ENCODE measurements at places on chromosomes 2 and 18. TPM values are rescaled to one million over a fixed set of nuclear protein-coding genes. Genes with fewer than 3 reads are reported as not detected.

The PXDN gene
- total RNA-seq = not detected

The C2orf78 gene
- total RNA-seq = not detected

The CRACDL gene
- 0.12 TPM for total RNA-seq

The TMEM17 gene
- total RNA-seq = 0.24 TPM

The LRRTM4 gene
- not detected for total RNA-seq

The L3MBTL4 gene
- total RNA-seq = 0.29 TPM

The CYP27C1 gene
- total RNA-seq = not detected

The CLEC4F gene
- total RNA-seq = not detected

The SERPINB10 gene
- not detected for total RNA-seq

GRCh38 chr2:214946949-214947348 lies 137.5 kb upstream of the BARD1 start:
- H3K4me3 ChIP-seq = no peak overlapping the region
- H3K36me3 ChIP-seq = no peaks in the 10 kb centered on the region
- H3K4me1 ChIP-seq = no peaks in the 10 kb centered on the region

DNA sequence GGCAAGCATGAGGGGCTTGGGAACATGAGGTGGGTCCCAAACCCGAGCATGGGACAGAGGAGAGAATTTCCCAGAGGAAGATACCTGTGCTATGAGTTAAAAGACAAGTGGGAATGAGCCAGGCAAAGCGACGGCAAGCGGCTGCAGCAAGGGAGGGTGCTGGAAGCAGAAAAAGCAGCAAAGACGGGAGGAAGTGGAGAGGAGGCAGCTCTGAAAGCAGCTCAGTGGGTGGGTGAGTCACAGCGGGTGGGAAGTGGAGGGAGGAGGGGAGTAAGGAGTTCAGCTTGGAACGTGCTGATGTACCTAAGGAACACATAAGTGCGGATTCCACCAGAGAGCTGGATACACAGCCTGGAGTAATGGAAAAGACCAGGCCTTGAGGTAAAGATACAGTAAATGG lies 41.4 kb downstream of the THUMPD2 start:
- H3K4me3 ChIP-seq = no peak overlapping the region
- no peak for DNase-seq
- peaks cover 53% of the 10 kb centered on the region for H3K36me3 ChIP-seq
- no peaks in the 10 kb centered on the region for H3K27me3 ChIP-seq

DNA sequence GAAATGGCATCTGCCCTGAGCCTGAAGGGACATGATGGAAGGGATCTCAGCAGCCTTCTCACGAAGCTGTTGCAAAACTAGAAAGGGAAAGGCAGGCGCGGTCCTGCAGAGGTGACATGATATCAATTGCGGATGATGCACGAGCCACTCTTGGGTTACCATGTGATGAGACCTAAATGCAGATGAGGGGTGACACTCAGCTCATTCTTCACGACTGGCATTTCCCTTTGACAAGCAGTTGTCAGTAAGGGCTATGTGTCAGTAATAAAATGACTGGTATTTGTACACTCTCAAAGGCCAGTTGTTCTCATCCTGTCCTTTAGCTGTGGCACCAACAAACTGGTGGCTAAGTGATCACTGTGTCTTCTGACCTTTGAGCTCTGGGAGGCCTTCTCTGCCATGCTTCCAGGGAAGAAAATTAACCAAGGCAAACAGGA lies 273.6 kb downstream of the ETAA1 start:
- no peaks in the 10 kb centered on the region for H3K27me3 ChIP-seq
- no peak for DNase-seq
- no peak overlapping the region for H3K27ac ChIP-seq
- H3K4me3 ChIP-seq = no peak overlapping the region
- H3K36me3 ChIP-seq = no peaks in the 10 kb centered on the region

DNA sequence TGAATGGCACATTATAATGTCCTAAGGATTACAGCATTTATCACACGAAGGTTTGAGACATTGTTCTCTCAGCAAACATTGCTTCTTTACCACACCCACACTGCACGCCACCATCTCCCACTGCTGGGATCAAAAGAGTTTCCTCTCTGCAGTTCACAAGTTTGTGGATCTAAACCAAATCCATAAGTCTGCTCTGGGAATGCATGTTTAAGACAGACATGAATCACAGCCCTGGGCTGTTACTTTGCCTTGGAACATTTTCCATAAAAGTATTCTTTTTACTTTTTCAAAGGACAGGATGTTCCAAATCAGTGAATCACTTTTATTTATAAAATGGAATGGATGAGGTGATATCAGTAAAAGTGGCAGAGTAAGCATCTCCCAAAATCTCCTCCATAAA lies 36.1 kb downstream of the STPG4 start:
- no peaks in the 10 kb centered on the region for H3K27me3 ChIP-seq
- no peak overlapping the region for H3K27ac ChIP-seq
- H3K36me3 ChIP-seq = no peaks in the 10 kb centered on the region
- H3K4me3 ChIP-seq = no peak overlapping the region

GRCh38 chr18:9869715-9870430 lies 15.9 kb upstream of the TXNDC2 start:
- no peak overlapping the region for H3K4me3 ChIP-seq
- H3K36me3 ChIP-seq = peaks cover 9% of the 10 kb centered on the region
- H3K27me3 ChIP-seq = peaks cover 38% of the 10 kb centered on the region
- no peak overlapping the region for H3K27ac ChIP-seq
- no peak for DNase-seq
- peaks cover 10% of the 10 kb centered on the region for H3K4me1 ChIP-seq

DNA sequence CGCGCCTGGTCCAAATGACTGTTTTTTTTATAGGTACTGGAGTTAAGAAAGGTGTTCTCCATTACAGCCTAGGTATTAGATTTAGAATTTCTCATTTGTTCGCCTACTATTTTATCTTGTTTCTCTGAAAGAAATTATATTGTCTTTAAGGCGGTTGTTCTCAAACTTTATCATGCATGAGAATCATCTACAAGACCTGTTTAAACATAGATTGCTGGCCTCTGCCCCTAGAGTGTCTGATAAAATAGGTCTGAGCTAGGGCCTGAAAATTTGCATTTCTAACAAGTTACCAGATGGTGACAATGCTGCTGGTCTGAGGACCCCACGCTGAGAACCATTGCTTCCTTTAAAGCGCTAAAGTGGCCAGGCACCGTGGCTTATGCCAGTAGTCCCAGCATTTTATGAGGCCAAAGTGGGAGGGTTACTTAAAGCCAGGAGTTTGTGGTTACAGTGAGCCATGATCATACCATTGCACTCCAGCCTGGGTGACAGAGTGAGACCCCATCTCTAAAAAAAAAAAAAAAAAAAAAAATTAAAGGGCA lies 34.0 kb upstream of the RNF138 start:
- H3K36me3 ChIP-seq = peaks cover 42% of the 10 kb centered on the region
- H3K4me1 ChIP-seq = peaks cover 44% of the 10 kb centered on the region
- no peak for DNase-seq

- H3K36me3 ChIP-seq = peaks cover 71% of the 10 kb centered on the region
- DNase-seq = no peak
- H3K27ac ChIP-seq = peak overlapping the region; percentile 28
These were observed 3.5 kb downstream of the SNRNP200 start for GRCh38 chr2:96301865-96302264.

DNA sequence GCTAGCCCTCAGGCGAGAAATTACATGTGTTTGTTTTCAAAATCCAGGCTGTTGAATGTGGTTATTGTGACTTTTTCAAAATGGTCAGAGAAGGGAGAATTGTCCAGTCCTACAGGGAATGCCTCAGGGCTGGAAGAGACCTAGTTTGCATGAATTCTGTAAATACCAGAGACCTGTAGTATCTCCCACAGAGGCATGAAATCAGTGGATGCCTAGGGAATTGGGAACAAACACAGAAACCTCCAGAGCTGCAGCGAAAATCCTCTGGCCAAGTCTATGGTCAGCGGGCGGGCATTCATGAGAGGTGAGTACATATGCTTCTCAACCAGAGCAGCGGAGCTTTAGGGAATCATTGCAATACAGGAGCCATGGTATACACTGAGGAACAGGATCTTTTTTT lies 1596.5 kb upstream of the NXPH2 start:
- H3K4me1 ChIP-seq = no peaks in the 10 kb centered on the region
- no peak overlapping the region for H3K27ac ChIP-seq
- H3K36me3 ChIP-seq = no peaks in the 10 kb centered on the region
- no peaks in the 10 kb centered on the region for H3K27me3 ChIP-seq
- DNase-seq = no peak
- no peak overlapping the region for H3K4me3 ChIP-seq

- no peaks in the 10 kb centered on the region for H3K36me3 ChIP-seq
- no peak overlapping the region for H3K4me3 ChIP-seq
- H3K4me1 ChIP-seq = no peaks in the 10 kb centered on the region
- H3K27ac ChIP-seq = no peak overlapping the region
These were observed 42.2 kb downstream of the COL3A1 start for GRCh38 chr2:189016311-189016861.

DNA sequence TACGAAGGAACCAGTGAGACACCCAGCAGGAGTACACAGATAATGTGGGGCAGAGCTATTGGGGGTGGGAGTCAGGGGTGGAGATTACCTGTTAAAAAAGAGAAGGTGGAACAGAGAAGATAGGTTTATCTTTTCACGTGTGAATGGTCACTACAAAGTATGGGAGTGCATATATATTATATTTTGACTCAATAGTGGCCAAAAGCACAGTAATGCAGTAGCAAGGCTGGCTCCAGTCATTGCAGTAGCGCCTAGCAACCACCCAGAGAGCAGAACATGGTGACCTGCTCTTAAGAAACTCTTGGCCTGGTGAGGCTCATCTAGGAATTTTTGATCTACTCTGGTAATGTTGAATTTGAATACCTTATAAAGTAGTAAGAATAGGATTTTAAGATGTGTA lies 1.0 kb downstream of the IMPACT start:
- peaks cover 15% of the 10 kb centered on the region for H3K36me3 ChIP-seq
- H3K27ac ChIP-seq = peak overlapping the region; percentile 90
- DNase-seq = peak; percentile 16
- H3K4me3 ChIP-seq = peak overlapping the region; percentile 88
- peaks cover 18% of the 10 kb centered on the region for H3K4me1 ChIP-seq
- peaks cover 8% of the 10 kb centered on the region for H3K27me3 ChIP-seq

DNA sequence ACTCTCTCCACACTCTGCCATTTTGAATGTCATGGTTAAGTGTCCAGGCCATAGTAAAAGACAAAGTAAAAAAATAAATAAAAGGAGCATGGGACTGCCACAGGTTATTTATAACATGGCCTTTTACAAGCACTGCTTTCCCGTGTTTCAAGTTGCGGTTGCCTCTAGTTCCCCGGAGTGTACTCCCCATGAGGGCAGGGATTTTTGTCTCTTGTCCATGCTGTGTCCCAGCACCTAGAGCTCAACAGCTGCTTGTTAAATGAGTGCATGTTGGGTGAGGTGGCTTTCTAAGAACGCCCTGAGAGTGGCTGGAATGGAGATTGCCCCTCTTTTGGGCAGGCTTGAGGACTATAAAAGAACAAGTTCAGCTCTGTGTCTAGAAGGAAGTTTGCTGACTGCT lies 8.4 kb downstream of the CAVIN2 start:
- H3K27ac ChIP-seq = no peak overlapping the region
- H3K36me3 ChIP-seq = no peaks in the 10 kb centered on the region
- no peaks in the 10 kb centered on the region for H3K4me1 ChIP-seq
- H3K27me3 ChIP-seq = peaks cover 7% of the 10 kb centered on the region
- no peak overlapping the region for H3K4me3 ChIP-seq

GRCh38 chr2:100417711-100418124 lies 250 bp upstream of the CHST10 start:
- H3K27ac ChIP-seq = no peak overlapping the region
- H3K27me3 ChIP-seq = peaks cover 9% of the 10 kb centered on the region
- peaks cover 24% of the 10 kb centered on the region for H3K4me1 ChIP-seq
- H3K4me3 ChIP-seq = peak overlapping the region; percentile 70

DNA sequence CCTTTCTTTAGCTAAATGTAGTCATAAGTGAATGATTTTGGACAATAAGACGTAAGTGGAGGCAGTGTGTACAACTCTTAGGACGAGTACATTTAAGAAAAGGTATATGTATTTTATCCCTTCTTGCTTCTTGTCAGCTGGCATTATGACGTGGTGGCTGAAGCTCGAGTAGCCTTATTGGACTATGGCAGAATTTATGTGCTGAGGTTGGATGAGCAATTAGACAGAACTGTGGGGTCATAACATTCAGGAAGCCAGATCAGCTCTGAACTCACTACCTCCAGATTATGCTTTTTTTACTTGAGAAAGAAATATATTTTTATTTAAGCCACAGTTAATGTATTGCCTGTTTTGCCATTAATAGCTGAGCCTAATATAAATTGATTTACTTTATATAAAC lies 661.5 kb downstream of the ERBB4 start:
- no peak for DNase-seq
- no peaks in the 10 kb centered on the region for H3K36me3 ChIP-seq
- H3K27ac ChIP-seq = no peak overlapping the region
- H3K27me3 ChIP-seq = no peaks in the 10 kb centered on the region
- H3K4me3 ChIP-seq = no peak overlapping the region

DNA sequence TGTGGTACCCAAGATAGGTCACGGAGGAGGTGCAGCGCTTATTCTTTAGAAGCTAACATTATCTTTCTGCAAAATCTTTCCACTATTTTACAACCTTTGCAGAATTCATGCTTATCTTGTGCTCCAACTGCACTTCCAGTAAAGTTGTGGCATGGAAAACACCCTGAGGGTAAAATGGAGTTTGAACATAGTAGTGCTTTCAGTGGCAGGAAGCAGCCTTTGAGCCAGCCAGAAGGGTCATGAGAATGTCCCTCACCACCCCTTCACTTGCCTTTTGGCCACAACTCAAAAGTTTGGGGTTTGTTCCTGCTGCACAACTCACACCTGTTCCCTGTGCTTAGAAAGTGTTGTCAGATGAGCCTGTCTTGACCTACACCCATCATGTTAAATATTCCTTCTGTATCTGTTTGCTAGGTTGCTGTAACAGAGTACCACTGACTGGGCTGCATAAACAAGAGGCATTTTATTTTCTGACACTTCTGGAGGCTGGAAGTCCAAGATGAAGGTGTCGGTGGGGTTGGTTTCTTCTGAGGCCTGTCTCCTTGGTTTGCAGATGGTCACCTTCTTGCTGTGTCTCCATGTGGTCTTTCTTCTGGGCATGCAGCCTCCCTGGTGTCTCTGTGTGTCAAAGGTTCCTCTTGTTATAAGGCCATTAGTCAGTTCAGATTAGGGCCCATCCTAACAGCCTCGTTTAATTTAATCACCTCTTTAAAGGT lies 194.1 kb downstream of the SMAD7 start:
- DNase-seq = no peak
- no peak overlapping the region for H3K27ac ChIP-seq
- no peaks in the 10 kb centered on the region for H3K27me3 ChIP-seq
- H3K36me3 ChIP-seq = no peaks in the 10 kb centered on the region
- no peaks in the 10 kb centered on the region for H3K4me1 ChIP-seq

- H3K4me3 ChIP-seq = no peak overlapping the region
- peaks cover 2% of the 10 kb centered on the region for H3K36me3 ChIP-seq
- DNase-seq = no peak
- H3K27ac ChIP-seq = no peak overlapping the region
- H3K27me3 ChIP-seq = no peaks in the 10 kb centered on the region
- peaks cover 6% of the 10 kb centered on the region for H3K4me1 ChIP-seq
These were observed 35.0 kb downstream of the YES1 start for GRCh38 chr18:777021-777420.
